ENCODE measurements at places on chromosomes 13 and 19.

DNA sequence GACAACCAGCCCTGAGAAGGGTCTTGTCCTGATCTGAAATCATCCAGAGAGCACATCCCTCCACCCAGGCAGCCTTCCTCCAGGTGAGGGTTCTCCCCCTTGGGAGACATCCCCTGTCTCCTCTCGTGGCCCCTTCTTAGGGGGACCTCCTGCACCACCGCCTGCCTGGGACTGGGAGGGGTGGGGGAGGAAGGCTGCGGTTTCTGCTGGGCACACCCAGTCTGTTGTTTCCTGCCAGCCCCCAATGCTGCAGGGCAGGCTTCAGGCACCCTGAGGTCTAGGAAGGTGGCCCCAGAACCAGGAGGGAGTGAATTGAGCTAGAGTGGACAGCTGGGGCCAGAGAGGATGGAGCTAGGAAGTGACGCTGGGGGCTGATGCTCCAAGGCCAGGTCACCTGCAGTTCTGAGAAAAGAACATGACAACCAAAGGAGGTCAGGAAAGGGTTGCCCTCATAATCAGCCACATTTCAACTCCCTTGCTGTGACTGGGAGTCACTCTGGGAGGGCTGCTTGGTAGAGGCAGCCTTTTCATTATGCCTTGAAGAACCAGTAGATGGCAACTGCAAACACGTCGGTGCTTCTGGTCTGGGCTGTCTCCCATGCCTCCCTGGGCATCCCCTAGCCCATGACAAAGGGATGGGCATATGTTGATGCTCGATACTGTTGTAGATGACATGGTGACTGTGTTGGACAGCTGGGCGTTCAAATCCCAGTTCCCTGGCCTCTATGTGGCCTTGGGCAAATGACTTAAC lies 1.4 kb downstream of the ARHGEF18 start:
- DNase-seq, result no peak

- peak; percentile 23 for DNase-seq
Measured at GRCh38 chr13:76887076-76887563, 915 bp upstream of the KCTD12 start.

DNA sequence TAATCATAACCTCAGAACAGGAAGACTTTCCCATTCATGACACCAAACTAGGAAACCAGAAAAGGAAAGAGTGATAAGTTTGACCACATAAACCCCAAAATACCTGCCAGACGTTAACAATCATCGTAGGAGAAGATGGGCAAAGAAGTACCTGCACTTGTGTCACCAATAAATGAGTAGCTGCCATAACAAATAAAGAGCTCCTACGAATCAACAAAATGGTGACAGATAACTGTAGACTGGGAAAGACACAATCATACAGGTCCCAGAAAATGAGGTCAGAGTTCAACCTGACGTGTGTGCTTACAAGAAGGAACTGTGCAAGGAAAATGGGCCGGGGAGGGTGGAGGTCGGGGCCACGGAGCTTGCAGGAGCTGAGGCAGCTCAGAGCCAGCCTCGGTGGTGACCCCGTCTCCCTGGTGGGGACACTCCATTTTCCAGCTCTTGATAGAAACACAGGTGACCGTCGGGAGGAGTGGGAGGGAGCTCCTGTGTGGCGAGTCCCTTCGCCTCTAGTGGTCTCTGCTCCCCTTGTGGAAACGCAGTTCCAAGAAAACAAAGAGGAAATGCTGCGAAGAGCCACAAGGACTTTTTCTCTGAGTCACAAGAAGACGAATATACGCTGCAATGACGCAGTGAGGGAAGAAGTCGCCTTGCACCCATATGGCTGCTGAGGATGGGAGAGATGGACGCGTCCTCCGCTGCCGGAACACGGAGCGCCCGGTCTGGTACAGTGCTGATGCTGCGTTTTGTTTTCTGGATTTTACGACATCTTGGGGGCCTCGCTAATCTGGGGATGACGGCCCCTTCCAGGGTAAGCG lies 9.5 kb downstream of the PIP5K1C start:
- no peak for DNase-seq

DNA sequence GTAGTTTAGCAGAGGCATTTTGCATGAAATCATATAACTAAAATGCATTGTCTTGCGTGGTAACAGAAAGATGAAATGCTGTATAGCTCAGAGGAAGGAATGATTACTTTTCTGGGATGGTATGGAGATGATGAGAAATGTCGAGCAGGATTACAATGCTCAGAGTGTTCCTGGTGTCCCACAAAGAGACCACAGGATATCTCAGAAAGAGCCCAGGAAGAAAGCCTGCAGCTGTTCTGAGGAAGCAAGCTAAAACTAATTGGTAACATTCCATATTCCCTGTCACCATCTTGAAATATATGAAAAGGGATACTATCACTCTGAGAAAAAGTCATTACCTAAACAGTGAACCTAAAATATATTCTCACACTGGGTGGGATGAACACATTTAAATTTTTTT lies 233.1 kb downstream of the POU4F1 start:
- DNase-seq, result no peak

DNA sequence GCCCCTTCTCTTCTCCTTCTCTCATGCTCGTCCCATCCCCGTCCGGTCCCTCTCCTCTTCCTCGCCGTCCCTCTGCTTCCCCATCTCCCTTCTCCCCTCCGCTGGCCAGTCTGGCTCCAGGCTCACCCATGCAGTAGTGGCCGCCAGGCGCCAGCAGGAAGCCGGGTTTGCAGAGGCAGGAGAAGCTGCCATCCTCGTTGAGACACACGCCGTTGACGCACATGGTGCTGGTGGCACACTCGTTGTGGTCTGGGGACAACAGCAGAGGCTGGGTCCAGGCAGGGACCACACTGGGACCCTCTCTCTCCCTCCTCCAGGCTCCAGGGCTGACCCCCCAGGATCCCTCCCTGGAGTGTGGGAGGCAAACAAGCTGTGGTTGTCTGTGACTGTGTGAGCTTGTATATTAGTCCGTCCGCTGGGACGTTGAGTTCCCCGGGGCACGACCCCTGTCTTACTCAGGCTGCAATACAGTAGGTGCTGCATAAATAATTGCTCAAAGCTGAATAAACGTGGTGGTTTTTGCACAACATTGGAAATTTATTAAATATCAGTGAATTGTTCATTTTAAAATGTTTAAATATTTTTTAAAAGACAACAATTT lies 16.4 kb downstream of the FBN3 start:
- DNase-seq, result no peak

- DNase-seq, result no peak
Measured at GRCh38 chr19:47661611-47662010, 51.6 kb upstream of the EHD2 start.

- peak; percentile 63 for DNase-seq
Measured at GRCh38 chr19:36605101-36605876, at the start of gene ZNF382. TSS of gene ZNF382 (plus strand) at chr19:36605313. CDS start at chr19:36609915, 4,602 bp downstream.

DNA sequence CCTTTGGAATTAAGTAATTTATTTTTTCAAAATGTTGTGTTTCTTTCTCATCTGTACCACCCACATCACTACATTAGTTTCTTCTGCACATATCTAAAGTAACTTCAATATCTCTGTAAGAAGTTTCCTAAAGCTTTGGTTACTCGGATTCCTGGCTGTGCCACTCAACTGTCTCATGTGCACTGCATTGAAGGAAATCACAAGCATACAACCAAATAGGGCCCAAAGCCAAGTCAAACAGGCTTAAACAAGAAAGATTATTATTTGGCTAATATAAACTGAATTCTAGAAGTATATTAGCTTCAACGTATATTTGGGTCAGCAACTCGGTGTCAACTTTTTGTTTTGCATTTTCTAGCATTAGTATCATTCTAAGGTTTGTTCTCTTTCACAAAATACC lies 1647.6 kb upstream of the SPRY2 start:
- no peak for DNase-seq

DNA sequence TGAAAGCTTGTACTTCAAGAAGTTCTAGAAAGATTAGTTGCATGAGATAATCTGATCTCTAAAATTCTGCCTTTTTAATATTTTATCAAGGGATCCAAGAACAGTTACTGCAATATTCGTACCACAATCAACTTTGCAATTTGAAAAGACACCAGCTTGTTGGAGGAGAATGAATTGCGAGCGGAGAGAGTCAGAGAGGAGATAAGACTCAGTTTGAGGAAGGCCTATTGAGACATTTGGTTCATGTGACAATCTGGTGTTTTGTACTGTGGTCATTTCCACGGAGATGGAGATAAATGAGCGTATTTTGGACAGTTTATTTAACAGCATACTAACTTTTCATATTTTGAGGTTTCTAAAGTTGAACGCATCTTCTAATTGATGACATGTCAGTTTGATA lies 1276.0 kb downstream of the EFNB2 start:
- DNase-seq, result no peak

- no peak for DNase-seq
Measured at GRCh38 chr13:112831801-112832200, 137.2 kb upstream of the MCF2L start.

GRCh38 chr19:13078897-13079541 lies 23.6 kb downstream of the LYL1 start:
- DNase-seq, result peak; percentile 72

GRCh38 chr19:13029301-13029880 lies 34.1 kb downstream of the NFIX start:
- no peak for DNase-seq

DNA sequence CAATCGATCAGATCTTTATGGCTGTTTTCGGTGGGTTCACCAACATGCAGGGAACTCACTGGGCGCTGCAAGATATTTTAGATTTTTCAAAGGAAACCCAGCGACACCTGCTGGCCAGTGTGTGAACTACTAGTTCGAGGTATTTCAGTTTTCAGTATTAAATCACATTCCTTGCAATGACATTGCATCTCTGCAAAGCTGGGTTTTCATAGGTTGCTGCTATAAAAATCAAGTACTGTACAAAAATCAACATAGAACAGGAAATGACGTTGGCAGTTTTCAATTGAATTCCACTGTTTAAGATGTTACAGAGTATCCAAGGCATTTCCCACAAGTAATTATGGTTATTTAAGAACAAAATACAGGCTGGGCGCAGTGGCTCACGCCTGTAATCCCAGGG lies 17.6 kb downstream of the LIG1 start:
- DNase-seq, result peak; percentile 60

- no peak for DNase-seq
Measured at GRCh38 chr13:74372511-74372910, 238.3 kb upstream of the KLF12 start.

DNA sequence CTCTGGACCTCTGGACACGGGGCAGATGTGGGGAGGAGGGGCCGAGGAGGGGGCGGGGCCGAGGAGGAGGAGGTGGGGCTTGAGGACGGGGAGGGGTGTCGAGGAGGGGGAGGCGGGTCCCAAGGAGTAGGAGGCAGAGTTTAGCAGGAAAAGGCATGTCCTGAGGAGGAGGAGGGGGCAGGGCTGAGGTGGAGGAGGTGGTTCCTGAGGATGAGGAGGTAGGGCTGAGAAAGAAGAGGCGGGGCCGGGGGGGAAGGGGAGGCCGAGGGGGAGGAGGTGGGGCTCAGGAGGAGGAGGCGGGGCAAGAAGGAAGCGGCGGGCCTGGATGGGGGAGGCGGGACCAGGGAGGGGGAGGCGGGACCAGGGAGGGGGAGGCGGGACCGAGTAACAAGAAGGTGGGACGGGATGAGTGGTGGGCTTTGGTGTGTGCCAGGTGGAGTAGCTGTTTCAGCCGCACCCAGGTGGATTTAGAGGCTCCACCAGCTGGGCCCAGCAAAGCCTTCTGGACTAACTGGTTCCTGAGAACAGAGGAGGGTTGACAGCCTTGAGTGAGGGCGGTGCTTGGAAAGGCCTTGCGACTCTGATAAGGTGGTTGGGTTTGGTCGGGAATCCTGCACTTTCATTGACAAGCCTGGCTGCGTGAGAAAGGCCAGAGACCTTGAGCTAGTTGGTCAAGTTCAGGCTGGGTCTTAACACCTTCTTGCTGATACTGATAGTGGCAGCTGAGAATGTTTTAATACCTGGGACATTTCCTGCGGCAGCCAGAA lies 7.7 kb downstream of the TECR start:
- DNase-seq, result peak; percentile 91

- peak; percentile 32 for DNase-seq
Measured at GRCh38 chr13:114282041-114282670, 755 bp downstream of the UPF3A start.

DNA sequence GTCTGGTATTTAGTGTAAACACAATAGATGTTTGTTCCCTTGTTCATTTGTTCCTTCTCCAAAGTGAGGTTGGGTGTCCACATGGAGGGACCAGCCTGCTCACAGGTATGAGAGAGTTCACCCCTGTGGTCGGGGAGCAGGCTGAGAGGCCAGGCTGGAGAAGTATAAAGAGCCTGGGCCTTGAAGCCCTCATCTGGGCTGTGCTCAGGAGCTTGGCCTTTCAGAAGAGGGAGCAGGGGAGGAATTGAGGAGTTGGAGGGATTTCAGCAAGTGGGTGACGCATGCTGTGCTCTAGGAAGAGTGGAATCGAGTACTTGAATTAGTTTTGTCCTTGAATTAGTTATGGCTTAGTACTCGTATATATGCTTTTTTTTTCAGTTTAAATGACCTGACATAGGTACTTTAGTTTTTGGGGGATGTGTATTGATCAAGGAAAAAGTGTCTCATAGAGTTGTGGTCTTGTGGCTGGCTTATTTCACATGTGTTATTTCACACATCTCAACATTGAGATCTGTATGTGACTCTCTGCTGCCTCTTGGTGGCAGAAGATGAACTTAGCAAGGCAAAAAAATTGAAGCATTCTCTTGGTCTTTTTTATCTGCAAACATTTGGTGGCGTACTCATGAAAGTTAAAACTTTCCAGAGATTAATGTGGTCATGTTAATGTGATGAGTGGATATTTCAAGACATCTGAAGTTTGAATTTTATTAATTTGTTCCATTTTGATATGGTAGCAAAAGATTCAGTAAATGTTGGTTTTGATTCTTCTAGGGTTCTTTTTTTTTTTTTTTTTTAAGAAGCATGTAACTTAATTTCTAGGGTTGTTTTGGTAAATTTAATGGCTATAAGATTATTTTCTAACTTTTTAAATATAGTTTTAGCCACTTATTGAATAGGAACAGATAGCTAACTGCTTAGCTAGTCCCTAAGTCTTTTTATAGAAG lies 54.3 kb downstream of the SLAIN1 start:
- DNase-seq, result peak; percentile 25

- no peak for DNase-seq
Measured at GRCh38 chr13:98326291-98326690, 149.2 kb upstream of the RNF113B start.

DNA sequence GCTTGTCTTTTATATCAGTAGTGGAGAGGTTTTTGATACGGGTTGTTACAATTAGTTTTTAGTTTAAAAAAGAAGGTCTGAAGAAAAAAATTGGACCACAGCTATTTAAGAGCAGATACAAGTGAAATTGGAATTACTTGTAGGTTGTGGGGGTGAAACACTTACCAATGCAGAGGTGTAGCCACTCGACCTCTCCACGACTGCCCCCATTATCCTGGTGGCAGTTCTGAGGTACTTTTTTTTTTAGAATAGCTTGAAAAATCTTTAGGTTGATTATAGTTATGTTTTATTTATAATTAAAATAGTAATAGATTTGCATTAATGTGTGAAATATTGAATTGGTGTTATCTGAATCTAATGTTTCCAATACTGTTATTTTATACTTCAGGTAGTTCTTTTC lies 60.7 kb downstream of the PAN3 start:
- no peak for DNase-seq

- no peak for DNase-seq
Measured at GRCh38 chr13:75514080-75514995, 23.3 kb downstream of the COMMD6 start.

GRCh38 chr19:40387155-40387554 lies 2.8 kb downstream of the HIPK4 start:
- no peak for DNase-seq

GRCh38 chr19:12331211-12331941 lies 2.1 kb downstream of the ZNF563 start:
- no peak for DNase-seq

GRCh38 chr19:47881757-47882156 lies 4.4 kb downstream of the SULT2A1 start:
- no peak for DNase-seq

GRCh38 chr19:18856385-18857126 lies 24.8 kb downstream of the UPF1 start:
- no peak for DNase-seq
